Muscle of arm (tissue), 14 donors: ENCODE measurements at places on chromosomes 5 and 9.
A peak's percentile ranks its signal among the peaks of the same experiment; 100 is the strongest.

DNA sequence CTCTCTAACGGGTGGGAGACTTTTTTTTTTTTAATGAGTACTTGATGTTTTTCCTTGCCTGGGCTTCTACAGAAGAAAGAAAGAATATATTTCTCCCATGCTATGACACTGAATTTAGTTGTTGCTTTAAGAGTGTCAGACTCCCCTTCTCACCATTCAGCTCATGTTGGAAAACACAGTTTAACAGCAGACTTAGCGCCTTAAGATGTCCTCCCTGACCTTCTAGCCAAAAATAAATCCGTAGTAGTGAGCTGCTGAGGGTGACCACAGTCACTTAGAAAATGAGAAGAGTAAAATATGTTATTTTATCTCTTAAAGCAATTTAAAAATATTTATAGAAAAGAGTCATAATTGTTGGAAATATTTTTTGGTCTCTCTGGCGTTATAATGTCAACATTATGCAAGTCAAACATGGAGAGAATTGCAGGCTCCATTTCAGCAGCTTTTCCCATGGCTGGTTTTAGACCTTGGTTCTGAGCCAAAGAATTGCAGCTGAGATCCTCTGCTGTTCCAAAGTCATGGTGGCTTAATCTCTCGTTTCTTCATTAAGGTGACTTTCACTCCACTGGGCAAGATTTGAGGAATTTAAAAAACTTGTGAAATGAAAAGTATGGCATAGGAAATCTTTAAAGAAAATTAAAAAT, 143.5 kb downstream of the GHR start:
- DNase-seq, result peak; percentile 76

GRCh38 chr9:106779796-106780195, 83.2 kb upstream of the ZNF462 start:
- DNase-seq, result no peak

DNA sequence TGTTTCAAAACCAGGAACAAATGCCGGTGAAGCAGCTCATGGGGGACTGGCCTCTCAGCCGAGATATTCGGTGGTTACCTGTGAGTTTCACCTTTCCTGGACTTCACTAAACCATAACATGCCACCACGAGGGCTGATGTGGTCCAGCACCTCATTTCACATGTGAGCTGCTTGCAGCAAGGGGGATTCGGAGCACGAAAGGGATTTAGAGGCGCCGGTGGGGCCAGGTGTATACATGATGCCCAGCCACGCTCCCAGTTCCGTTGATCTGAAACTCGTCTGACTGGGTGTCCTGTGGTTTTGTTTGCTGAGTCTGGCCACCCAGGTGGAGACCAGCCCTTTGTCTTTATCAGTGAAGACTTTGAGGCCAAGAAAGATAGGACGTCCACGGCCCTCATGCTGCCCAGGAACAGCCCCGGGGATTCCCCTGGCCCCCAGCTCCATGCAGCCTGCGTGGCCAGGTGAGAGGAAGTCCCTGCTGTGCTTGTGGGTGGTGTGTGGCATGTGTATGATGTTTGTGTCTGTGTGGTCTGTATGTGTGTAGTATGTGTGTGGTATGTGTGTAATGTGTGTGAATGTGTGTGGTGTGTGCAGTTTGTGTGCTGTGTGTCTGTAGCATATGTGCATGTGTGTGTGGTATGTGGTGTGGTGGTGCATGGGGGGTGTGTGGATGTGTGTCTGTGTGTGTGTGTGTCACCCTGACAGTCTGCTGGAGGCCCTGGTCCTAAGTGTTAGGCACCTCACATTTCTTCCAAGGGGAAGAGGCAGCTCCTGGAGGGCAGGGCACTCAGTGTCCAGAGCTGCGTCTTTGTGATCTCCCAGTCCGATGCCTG, 23.4 kb downstream of the PHF2 start:
- no peak for DNase-seq

DNA sequence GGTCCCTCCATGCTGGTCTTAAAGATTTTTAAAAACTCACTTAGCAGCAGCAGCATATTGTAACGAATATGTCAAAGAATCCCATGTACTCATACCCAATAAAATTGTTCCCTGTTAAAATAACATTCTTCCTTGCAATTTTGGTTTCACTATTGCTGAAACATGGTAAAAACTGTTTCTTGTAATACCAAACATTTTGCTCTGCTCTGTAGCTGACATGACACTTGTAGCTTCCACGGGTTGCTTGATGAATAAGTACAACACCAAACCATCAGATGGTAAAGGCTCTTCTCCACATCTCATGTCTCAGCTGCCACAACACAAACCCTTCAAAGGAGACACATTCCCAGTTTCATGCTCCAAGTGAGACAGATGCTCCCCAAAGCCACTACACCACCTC, 180.7 kb upstream of the PTGER4 start:
- DNase-seq, result no peak

GRCh38 chr9:4820168-4820567, 27.4 kb downstream of the RCL1 start:
- DNase-seq, result no peak
